Activated B cell treated with CpG ODN at 0.5 μM for 24 hours (primary cell): ENCODE measurements at places on chromosomes 4 and X.

- no peak overlapping the region for H3K27ac ChIP-seq
- no peaks in the 10 kb centered on the region for H3K27me3 ChIP-seq
- no peaks in the 10 kb centered on the region for H3K4me1 ChIP-seq
- no peak overlapping the region for H3K4me3 ChIP-seq
- H3K36me3 ChIP-seq, result no peaks in the 10 kb centered on the region
Observed at GRCh38 chrX:6468706-6469105, 66.2 kb downstream of the VCX3A start.

- no peak overlapping the region for H3K4me3 ChIP-seq
- DNase-seq, result no peak
- no peaks in the 10 kb centered on the region for H3K27me3 ChIP-seq
- H3K36me3 ChIP-seq, result no peaks in the 10 kb centered on the region
- no peak overlapping the region for H3K27ac ChIP-seq
Observed at GRCh38 chr4:176718881-176719280, 73.8 kb downstream of the VEGFC start.

DNA sequence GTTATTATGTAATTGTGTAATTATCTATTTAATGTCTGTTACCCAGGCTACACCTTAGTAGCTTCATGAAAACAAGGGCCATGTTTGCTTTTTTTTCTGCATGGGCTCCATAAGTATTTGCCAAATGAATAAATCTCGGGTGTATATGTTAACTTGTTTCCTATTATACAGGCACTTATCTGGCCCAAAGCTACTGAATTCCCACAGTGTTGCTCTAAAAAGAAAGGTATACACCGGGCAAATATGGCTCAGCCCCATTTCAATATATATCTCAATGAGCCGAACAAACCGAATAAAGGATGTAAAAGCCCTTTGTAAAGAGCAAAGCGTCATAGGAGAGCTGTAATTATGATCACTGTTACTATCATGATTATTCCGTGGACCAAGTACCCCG lies 767 bp downstream of the PAQR3 start:
- H3K27ac ChIP-seq, result peak overlapping the region; percentile 84
- no peaks in the 10 kb centered on the region for H3K27me3 ChIP-seq
- peak overlapping the region; percentile 96 for H3K4me3 ChIP-seq
- DNase-seq, result no peak
- peaks cover 8% of the 10 kb centered on the region for H3K36me3 ChIP-seq
- peaks cover 20% of the 10 kb centered on the region for H3K4me1 ChIP-seq

DNA sequence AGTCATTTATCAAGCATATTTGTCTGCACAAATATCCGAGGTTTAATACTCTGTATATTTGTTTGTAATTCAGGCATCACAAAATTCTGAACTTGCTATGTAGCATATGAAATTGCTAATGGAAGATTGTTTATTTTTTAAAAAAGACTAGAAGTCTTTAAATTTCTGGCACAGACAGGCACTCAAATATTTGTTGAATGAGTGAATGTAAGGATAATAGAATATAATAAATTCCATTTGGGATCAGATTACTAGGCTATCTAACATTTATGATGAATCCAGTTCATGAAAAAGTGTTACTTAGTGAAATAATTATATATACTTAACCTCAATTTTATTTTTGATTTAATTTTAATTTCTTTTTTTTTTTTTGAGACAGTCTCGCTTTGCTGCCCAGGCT lies 30.4 kb upstream of the TEC start:
- H3K4me1 ChIP-seq, result peaks cover 5% of the 10 kb centered on the region
- DNase-seq, result no peak
- H3K27ac ChIP-seq, result no peak overlapping the region
- no peak overlapping the region for H3K4me3 ChIP-seq
- H3K27me3 ChIP-seq, result peaks cover 5% of the 10 kb centered on the region

- DNase-seq, result no peak
- H3K4me3 ChIP-seq, result no peak overlapping the region
- no peaks in the 10 kb centered on the region for H3K4me1 ChIP-seq
- no peaks in the 10 kb centered on the region for H3K36me3 ChIP-seq
- no peaks in the 10 kb centered on the region for H3K27me3 ChIP-seq
Observed at GRCh38 chr4:61933527-61933926, 733.4 kb downstream of the ADGRL3 start.

DNA sequence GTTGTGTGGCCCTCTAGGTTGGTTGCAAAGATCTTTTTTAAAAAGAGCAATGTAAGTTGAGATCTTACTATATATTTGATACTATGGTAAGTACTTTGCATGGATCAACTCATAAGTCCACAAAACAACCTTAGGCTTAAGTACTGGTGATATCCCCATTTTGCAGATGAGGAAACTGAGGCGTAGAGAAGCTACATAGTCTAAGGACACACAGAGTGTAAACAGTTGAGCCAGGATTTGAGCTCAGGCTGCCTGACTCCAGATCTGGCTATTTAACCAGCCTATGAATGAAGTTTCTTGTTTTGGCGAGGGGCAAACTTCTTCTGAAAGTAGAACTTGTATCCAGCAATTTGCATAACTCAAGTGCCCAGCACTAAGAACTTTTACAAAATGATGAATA lies 38.6 kb upstream of the STX18 start:
- no peak for DNase-seq
- H3K4me3 ChIP-seq, result no peak overlapping the region

GRCh38 chr4:88327665-88328064 lies 43.3 kb upstream of the PPM1K start:
- no peak for DNase-seq
- no peak overlapping the region for H3K27ac ChIP-seq
- H3K4me1 ChIP-seq, result no peaks in the 10 kb centered on the region
